NCI-H1092 (cell line): ENCODE measurements at places on chromosomes 4 and X.
A peak's percentile ranks its signal among the peaks of the same experiment; 100 is the strongest.

DNA sequence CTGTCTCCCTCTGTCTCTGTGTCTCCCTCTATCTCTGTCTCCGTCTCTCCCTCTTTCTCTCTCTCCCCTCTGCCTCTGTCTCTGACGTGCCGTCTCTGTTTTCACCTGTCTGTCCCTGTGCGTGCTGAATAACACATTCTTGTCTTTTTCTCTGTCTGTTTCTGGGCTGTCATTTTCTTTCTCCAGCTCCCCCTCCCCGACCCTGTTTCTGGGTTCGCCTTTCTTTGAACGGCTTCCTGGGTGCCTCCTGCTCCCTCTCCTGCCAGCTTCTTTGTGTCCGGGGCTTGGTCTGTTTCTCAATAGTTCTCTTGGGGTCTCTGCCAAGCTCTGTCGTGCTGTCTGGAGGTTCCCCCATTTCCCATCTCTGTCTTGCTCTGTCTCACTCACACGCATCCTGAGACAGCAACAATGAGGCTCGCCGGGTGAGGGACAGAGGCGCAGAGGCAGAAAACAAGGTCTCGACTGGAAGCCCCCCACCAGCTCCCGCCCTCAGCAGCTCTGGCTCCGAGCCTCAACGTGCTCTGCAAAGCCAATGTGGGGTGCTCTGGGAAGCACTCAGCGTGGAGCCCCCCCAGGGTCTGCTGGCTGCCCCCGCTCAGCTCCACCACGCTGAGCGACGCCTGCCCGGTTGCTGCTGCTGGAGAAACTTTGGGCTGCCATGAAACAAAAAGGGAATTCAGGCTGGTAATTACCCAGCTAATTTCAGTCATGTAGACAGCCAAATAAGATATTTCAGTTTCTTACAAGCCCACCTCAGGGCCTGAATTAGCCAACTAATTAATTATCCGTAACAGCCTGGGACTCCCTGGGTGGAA, 3.4 kb downstream of the CPLX1 start:
- DNase-seq: no peak

DNA sequence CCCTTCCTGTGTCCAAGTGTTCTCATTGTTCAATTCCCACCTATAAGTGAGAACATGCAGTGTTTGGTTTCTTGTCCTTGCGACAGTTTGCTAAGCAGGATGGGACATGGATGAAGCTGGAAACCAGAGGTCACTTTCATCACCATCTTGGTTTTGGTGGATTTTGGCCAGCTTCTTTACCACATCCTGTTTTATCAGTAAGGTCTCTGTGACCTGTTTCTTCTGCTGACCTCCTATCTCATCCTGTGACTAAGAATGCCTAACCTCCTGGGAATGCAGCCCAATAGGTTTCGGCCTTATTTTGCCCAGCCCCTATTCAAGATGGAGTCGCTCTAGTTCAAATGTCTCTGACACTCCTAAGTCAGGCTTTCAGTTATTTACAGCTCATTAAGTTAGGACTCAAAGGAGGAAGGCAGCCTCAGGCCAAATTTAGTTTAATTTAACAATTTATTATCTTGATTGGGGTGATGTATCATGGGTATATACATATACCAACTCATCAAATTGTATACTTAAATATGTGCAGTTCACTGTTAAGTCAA, 169.9 kb upstream of the NDP start:
- DNase-seq: no peak

- no peak for DNase-seq
Measured at GRCh38 chr4:102339018-102339417, 6.3 kb downstream of the SLC39A8 start.

DNA sequence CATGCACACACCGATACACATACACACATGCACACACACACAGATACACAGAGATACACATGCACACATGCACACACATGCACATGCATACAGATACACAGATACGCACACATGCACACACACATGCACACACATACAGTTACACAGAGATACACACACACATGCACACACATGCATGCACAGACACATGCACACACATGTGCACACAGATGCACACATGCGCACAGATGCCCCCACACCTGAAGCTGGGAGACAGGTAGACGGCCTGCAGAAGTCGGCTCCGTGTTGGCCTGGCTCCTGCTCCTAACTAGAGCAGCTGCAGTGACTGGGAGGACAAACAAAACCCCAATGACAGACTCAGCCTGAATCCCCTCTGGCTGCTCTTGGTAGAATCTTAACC, 46.8 kb downstream of the PSAPL1 start:
- no peak for DNase-seq

GRCh38 chr4:8188743-8189550, 10.1 kb upstream of the SH3TC1 start:
- peak; percentile 58 for DNase-seq

DNA sequence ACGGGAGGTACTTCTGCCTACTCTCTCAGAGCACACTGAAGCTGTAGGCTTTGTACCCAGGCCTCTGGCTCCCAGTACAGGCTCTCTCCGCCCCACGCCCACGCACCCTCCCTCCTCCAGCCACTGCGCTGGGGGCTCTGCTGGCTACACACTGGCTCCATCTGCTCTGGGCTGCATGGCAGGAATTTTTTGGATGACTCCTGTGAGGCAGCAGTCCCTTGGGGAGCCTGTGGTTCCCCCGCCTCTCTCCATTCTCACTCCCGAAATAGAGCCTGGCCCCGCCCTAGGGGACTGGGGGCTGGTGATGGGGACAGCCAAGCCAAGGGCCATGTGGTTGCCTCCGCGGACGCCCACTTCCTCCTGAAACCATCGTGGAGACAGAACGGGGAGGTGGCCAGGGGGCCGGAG, 58.1 kb upstream of the ADRA2C start:
- DNase-seq: no peak

GRCh38 chrX:134533952-134534351, 74.0 kb downstream of the HPRT1 start:
- no peak for DNase-seq

DNA sequence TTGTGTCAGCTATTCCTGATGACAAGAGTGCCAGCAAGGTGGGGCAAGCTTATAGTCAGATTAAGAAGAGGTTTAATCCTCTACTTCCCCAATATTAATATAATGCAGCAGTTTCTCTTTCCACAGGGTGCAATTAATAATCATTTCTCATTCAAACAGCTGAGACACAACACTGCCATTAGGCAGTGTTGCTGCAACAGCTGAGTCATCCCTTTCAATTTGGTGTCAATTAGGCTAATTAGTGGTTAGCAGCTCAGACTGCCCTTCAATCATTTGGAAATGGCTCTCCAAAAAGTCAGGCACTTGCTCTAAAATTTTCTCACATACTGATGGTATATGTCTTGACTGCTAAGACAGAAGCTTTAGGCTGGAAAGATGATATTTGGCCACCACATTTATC, 265.7 kb upstream of the FAM241A start:
- no peak for DNase-seq

DNA sequence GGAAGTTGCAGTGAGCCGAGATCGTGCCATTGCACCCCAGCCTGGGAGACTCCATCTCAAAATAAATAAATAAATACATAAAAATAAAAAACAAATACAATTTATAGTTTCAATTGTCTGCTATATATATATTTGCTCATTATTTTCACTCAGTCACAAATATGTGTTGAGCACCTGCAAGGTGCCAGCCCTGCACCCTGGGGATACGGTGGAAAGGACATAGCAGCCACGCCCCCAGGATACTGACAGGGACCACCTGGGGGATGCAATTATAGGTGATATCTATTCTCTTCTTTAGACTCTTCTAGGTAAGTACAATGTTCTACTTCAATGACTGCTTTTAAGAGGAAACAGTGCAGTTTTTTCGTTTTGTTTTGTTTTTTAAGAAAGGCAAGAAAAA, 85.0 kb downstream of the JAKMIP1 start:
- DNase-seq: no peak

- peak; percentile 79 for DNase-seq
Measured at GRCh38 chrX:104112326-104112951, at the start of gene ZCCHC18. ZCCHC18 (plus strand) TSS chrX:104112523; CDS start chrX:104114112, 1,589 bp downstream.

DNA sequence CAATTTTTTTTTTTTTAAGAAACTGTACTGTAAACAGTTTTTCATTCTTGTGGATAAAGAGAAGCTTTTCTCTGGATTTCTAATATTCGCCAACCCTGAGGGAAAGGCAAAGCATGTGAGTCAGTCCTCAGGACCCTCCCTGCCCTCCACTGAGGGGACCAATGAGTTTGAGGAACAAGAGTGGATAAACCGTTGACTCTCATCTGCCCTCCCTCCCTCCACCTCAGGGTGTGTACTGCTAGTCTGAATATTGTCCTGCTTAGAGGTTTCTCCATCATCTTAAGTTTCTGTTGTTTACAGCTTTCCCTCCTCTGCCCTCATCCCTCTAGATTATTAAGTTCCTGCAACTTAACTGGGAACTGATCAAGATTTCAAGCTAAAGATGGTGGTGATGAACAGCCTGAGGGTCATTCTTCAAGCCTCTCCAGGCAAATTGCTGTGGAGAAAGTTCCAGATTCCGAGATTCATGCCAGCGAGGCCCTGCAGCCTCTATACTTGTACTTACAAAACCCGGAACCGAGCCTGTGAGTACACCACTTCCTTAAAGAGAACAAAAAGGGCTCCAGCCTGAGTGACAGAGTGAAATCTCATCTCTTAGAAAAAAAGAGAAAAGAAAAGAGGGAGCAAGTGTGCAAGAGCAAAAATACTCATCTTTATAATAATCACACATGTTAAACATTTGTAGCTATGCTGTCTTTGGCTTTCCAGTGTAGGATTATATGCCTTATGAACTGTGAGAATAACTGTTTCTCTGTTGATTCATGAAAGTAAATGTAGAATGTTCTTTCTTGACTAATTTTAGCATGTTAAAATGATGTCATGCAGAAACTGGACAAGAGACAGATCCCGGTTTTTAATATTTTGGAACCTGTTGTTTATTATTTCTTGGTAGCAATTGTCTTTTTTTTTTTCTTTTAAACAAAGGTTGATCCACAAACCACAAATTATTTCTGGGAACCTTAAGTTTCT, 11.9 kb downstream of the CA5B start:
- no peak for DNase-seq

GRCh38 chr4:176270669-176271068, 1.6 kb upstream of the ASB5 start:
- DNase-seq: no peak

GRCh38 chr4:100147684-100148083, 42.6 kb downstream of the DDIT4L start:
- DNase-seq: no peak

- no peak for DNase-seq
Measured at GRCh38 chr4:56052481-56052880, 103.7 kb downstream of the CEP135 start.

DNA sequence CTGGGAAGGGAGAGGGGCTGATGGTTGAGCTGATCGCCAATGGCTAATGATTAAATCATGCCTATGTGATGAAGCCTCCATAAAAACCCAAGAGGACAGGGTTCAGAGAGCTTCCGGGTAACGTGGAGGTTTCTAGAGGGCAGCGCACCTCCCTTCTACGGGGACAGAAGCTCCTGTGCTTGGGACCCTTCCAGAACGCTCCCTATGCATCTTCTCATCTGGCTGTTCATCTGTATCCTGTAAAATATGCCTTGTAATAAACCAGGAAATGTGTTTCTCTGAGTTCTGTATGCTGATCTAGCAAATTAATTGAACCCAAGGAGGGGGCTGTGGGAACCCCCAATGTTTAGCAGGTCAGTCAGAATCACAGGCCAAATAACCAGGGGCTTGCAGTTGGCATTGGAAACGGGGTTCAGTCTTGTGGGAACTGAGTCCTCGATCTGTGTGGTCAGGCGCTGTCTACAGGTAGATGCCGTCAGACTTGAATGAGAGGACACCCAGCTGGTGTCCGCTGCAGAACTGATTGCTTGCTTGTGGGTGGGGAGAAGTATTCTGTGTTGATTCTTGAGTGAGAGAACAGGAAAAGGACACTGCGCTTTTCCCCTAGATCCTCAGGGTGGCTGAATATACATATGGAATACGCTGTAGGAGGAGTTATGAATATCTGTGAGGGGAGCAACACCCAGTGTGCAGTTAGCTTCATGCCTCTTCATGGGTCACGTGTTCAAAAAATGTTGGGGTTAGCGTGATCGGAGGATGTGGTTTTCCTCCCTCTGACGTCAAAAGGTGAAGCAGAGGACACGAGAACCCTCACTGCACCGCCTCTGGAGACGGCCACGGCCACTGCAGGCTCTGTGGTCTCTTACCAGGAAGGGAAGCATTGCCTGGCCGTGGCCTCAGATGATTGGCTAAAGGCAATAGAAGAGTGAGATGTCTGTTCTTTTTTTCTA, 29.2 kb downstream of the HTT-AS start:
- no peak for DNase-seq

GRCh38 chr4:166198516-166199310, 325.7 kb downstream of the TLL1 start:
- no peak for DNase-seq

- DNase-seq: no peak
Measured at GRCh38 chrX:37666516-37666915, 19.1 kb upstream of the XK start.

DNA sequence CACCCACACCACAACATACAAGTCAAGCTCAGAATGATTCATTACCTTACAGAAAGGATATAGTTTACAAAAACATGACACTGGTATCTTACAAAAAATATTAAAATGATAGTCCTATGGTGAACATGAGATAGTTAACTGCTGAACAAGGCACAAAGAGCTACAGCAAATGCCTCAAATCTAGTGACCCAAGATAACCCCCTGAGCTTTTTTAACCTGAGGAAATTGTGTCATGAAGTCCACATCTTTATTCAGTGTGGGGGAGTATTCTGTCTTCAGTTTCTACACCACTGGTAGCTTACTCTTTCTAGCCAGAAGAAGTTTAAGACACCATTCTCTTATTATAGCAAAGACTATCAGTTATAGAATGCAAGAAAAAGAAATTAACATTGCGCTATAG, 218.7 kb downstream of the MAPK10 start:
- no peak for DNase-seq

DNA sequence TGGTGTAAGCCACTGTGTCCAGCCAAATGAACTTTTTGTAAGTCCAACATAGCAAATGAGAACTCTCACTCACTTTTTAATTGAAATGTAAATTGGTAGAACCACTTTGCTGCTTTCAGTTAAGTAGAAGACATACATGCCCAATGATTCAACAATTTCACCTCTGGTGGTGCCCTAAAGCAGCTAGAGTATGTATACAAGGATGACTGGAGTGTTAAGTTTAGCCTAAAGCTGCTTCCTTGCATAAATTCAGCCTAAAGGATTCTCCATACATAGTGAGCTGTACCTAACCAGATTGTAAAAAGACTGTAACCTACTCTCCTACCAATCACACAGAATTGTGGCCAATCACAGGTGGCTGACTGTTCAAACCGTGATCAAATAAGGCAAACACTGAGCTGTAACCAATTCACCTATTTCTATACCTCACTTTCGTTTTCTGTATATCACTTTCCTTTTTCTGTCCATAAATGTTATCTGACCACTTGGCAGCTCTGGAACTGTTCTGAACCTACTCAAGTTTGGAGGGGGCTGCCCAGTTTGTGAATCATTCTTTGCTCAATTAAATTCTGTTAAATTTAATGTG, 39.9 kb downstream of the PDS5A start:
- no peak for DNase-seq

GRCh38 chrX:154446430-154446829, 2.5 kb downstream of the FAM50A start:
- DNase-seq: no peak

DNA sequence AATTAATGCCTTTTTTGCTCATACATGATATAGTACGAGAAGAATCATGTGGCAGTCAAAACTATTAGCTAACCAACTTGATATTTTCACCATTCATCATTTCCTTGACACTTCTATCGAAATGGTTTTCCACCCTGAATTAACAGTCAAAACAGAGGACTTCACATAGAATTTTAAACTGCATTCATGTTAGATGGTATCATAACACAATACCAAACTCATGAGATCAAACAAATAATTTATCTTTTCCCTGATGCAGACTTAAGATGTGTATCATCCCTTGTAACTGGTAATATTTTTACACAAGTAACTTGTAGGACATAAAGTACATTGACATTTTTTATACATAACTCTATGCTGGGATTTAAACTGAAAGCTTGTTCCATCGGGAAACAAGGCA, 18.2 kb upstream of the ANTXR2 start:
- DNase-seq: no peak
